ENCODE measurements at places on chromosomes 7 and 10.
A peak's percentile ranks its signal among the peaks of the same experiment; 100 is the strongest.

DNA sequence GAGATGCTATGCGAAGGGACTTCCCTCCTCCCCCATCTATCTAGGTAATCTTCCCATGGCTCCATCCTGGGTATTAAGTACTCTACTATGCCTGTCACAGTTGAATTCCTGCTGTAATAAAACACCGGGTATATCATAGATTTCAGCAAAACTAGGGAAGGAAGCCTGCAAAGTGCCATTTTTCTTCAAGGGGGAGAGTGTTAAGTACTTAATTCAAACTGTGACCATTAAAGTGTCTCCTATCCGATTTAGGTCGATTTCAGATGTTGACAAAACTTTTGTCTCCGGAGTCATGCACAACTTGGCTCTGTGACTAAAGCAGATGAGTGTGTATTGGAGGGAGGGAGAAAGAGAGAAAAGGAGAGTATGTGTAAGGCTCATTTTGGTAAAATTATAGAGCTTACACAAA is 4.6 kb downstream of the HOXA4 start:
- DNase-seq = peak; percentile 11

DNA sequence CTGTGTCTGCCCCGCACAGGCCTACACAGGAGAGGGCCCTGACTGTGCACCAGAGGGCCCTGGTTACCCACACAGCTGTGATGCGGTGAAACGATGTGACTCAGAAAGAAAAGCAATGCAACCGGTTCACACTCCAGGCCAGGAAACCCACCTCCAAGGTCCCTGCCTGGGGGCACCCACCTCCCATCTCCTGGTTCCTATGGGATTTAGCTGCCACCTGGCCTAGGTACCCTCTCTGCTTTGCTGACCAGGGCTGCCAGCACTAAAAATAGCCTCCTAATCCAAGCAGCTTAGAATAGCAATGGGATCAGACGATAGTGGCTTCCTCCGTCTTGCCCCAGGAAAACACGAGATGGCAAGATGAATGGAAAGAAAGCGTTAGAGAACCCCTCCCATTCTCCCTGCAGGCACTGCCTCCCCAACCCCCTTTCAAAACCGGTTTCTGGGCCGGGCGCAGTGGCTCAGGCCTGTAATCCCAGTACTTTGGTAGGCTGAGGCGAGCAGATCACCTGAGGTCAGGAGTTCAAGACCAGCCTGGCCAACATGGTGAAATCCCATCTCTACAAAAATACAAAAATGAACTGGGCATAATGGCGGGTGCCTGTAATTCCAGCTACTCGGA is 12.4 kb downstream of the RBP3 start:
- no peak for DNase-seq

- peak; percentile 16 for DNase-seq
Measured at GRCh38 chr7:41578700-41579099, 124.2 kb downstream of the INHBA start.

DNA sequence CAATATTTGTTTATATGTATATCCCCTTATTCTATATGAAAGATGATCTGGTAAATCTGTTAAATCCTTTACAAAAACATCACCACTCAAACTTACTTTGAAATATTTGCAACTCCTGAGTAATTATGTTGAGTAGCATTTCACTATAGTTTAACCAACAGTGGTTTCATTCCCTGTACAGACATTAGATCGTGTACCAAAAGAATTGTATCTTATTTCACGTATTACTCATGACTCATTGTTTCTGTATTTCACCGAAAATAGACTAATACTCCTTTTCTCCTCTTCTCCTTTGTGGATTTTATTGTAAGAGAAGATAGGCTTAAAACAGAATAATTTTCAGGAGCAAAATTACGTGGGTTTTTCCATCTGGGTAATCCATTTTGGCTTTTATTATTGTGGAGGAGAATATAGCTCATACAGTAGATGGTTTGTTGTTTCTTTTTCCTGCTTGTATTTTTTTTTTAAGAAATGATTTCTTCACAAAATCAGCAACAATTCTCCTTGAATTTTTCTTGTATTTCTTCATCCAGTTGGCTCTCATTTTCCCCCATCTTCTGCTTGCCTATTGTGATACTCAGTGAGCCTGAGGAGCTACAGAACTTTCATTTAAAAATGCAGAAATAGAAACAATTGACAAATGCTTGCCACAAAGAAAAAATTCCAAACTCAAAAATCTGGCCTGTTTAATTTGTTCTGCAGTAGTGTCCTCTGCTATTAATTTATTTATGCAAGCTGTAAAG is 90.6 kb upstream of the OIT3 start:
- peak; percentile 33 for DNase-seq

- DNase-seq = no peak
Measured at GRCh38 chr10:75708060-75708459, 276.6 kb downstream of the LRMDA start.

DNA sequence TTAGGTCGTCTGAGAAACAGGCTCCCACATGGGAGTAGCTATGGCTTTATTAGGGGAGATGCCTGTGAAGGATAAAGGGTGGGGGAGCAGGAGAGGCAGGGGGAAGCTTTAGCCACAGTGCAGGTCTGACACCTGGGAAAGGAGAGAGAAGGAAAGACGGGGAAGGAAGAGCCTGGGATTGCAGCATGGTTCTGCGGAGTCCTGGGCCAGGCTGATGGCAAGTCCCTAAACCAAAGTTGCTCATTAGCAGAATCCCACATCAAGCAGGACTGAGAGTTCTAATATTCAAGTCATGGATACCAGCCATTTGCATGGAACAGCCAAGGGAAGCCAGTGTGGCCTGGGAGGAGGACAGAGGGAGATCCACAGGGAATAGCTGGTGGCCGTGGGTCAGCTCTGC is 414.8 kb downstream of the RPS24 start:
- DNase-seq = no peak

GRCh38 chr10:20745556-20746375 is 151.3 kb downstream of the NEBL start:
- DNase-seq = no peak

GRCh38 chr10:103416436-103417147 is 20.2 kb downstream of the PDCD11 start:
- DNase-seq = peak; percentile 86

DNA sequence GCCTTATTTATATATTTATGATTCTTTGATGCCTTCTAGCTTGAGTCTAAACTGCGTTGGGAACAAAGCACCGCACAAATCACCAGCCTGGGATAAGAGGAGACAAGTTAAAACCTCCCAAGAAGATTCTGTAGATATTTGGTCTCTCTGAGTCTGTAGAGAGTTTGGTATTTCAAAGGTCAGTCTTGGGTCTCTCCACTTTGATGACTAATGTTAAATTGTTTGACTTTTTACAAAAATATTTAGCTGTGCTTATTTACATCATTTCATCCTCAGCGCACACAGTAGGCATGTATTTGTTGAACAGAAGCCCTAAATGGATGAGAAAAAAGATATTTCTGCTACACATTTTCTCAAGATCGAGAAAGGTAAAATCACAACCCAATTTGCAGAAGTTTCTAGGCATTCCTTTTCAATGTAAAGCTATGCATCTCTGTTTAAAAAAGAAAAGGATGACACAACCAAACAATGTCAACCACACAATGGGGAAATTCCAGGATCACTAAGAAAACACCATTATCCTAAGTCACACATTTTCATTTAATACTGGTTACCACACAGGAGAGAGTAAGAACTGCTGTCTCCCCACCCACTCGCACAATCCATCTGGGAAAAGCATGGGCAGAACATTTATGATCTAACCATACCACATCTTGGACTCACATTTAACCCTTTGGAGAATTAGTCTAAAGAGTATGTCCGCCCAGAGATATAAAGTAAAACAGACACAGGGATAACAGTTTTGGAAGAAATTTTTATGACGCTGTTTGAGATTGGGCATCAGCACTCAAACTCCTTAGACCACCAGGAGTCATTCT is 4.4 kb downstream of the CDK6 start:
- DNase-seq = peak; percentile 77

Data from lung microvascular endothelial cell (primary cell).